ENCODE measurements at places on chromosomes 11 and 22.

GRCh38 chr11:37525336-37525735 is 927.3 kb upstream of the RAG2 start:
- DNase-seq: no peak

GRCh38 chr22:22094921-22095320 is 112.3 kb upstream of the TOP3B start:
- DNase-seq: no peak

GRCh38 chr11:16993495-16993894 is 20.7 kb downstream of the PLEKHA7 start:
- DNase-seq: no peak

DNA sequence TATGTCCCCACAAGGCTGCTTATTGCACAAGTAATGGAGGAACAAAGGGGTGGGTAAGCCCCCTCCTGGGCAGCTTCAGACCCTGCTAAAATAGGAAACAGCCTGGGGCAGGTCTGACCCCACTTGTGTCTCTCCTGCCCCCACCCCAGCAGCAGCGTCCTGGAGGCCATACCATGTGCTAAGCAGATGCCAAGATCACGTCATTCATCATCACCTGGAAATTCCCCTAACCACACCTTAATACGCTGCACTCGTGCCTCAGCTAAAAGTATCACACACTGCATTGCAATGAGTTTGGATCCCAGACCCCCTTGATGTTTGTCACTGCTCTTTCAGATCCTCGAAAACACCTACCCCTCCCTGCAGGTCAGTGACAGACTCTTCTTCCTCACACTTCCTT is 27.8 kb upstream of the GGTLC2 start:
- no peak for DNase-seq

- no peak for DNase-seq
These were observed 196.3 kb downstream of the BUD13 start for GRCh38 chr11:116576526-116576925.

DNA sequence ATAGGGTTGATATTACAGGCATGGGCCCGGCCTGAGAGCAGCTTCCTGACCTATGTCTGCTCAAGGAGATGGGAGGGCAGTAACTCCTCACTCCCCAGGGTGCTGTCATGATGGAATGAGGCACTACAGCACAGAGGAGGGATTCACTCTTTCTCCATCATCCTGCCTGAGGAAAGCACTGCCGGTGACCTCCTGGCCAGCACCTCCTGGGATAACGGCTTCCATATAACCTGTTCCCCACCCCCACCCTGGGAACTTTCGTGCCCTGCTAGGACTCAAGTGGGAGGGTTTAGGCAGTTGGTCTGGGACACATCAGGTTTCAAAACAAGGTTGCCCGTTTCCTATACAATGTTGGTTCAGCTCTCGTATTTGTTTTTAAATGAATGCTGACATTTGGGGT is 42.7 kb upstream of the MN1 start:
- DNase-seq: no peak

- no peak for DNase-seq
These were observed 3.3 kb downstream of the MAP4K2 start for GRCh38 chr11:64799623-64800302.

DNA sequence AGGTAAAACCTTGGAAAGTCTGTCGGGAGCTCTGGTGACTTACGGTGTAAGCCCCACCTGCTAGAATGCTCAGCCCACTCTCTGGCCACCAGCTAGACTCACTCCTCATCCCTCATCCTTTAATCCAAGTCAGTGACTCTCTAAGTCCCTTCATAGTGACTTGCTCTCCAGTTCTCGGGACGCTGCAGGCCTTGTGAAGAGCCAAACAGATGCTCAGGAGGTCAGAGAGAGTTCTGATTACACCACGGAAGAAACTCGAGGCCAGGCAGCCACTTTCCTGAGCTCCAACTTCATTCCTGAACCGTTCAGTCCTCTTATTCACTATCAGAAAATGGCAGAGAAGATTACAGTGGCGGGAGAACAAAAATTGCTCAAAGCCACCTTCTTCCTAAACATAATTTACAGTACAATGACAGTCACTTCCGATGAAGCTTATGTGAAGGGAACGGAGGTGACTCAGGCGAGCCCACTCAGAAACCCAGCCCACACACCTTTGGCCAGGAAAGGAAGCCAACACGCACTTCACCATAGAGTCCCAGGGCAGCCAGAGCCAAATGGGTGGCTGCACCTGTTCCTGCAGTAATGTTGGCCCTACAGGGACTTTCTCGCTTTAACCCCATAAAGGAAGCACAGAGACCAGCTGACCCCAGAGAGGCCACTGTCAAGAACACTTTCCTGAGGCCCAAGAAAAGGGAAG is 100.4 kb downstream of the GALNT18 start:
- no peak for DNase-seq

DNA sequence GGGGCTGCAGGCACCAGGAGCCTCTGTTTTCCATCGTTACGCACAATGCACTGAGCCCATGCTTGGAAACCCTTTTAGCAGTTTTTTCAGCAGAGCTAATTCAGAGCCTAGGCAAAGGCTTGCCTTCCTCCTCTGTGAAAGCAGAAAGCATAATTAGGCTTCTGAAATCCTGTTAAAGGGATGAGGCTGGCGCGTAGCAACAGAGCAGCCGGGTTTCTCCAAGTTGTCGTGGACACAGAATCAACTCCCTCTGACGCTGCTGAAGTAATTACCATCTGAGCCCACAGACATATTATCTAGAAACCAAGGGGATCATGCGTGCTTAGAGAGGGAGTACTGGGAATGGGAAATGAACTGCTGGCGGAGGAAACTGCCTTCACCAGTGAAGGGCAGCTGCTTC is 85.4 kb downstream of the MYO18B start:
- DNase-seq: no peak

DNA sequence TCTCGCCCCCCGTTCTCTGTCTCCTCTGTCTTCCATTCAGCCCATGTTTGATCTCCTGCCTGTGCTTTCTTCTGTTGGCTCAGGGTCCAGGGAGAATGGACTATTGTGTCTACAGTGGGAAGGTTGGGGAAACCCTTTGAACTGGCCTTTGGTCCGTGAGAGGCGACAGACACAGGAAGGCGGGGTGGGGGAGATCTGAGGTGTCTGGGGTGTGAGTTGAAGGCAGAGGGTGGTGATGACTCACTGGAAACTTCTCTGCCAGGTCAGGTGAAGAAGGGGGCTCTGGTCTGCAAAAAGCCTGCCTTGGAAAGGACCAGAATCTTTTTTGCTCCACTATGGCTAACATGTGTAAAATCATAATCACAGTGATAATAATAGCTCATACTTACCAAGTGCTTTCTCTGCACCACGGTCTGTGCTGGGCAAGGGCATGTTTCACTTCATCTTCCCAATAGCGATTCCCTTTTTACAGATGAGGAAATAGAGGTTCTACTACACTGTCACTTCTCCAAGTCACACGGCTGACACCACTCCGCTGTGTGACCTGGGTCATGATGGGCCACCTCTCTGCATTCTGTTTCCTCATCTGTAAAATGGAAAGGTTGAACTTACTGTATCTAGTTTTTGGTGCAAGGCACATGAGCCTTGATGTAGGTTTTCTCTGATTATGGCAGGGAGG is 99.8 kb upstream of the ALX4 start:
- DNase-seq: no peak

- no peak for DNase-seq
These were observed 107.2 kb upstream of the PLET1 start for GRCh38 chr11:112367895-112368294.

DNA sequence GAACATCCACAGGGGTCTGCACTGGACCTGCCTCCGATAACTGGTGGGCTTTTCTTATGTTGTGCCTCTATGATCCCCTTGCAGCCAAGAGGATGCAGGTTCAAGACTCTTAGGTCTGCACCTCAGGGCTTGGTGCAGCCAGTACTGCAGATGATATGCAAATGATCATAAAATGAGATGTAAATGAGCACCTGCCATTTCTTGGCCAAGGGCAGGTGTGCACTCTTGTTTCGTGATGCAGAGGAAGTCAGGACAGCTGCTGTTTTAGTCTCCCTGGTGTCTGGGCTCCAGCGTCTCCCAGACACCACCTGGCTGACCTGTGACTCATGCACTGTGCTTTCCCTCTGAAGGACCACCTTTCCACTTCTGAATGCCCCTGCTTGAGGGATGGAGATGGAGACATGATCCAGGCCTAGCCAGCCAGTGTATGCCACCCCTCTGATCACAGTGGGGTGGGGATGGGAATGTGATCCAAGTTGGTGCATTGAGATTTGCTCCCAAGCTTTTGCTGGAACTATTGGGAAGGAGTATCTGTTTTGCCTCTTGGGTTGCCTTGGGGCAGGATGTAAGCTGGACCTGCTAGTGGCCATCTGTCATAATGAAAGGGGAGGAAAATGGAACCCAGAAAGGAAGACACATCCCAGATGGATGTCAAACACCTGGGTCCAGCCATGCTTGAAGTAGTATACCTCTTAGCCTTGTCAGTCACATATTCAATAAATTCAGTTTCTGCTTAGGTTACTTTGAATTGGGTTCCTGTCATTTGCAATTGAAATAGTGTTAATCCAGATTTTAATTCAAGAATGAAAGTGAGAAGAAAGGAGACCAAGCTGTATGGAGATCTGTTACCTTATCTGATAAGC is 3.3 kb upstream of the KCNJ11 start:
- no peak for DNase-seq

GRCh38 chr11:128116447-128116846 is 470.9 kb downstream of the ETS1 start:
- DNase-seq: no peak

DNA sequence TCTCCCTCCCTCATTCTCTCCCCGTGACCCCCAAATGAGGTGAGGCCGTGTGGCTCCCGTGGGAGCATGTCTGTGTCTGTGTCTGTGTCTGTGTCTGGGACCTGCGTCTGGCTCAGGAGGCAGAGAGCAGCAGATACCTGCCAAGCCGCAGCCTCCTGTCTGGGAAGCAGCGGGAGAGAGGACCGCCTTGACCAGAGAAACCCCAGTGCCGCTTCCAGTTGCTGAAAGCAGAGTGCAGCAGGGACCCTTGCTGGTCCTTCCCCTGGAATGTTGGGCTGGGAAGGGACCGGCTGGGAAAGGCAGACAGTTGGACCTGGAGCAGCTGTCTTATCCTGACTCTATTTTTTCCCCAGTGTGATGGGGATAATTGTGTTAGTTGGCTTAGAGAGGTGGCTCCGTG is 525 bp downstream of the CSDC2 start:
- DNase-seq: no peak

GRCh38 chr11:37963440-37963839 is 1365.4 kb upstream of the RAG2 start:
- no peak for DNase-seq

GRCh38 chr11:126997196-126997595 is 3.4 kb downstream of the KIRREL3 start:
- no peak for DNase-seq

DNA sequence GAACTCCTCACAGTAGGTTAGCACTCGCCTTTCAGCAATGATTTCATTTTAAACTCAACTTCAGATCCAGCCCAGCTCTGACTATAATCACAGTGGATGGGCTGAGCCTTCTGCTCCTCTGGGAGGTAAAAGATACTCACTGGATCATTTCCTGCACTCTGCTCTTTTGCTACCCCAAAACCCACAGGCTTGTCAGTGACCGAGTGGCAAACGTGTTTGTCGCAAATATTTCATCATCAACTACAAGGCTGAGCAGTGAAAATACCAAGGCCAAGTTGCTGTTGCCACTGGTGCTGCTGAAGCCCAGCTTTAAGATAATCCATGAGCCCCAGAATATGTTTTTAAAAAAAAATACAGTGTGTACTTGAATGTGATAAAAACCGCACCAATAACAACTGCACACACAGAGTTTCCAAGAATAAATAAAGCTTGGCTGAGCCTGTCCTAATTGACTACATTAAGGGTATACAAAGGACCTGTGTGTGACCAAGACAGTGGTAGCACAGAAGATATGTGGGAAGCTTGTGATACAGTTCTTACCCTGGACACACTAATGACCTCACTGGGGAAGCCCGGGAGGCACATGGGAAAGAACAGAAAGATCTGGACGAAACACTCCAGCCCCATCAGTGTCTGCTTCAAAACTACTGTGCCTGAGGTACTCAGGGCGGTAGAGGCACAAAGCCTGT is 41.3 kb downstream of the ABTB2 start:
- no peak for DNase-seq

DNA sequence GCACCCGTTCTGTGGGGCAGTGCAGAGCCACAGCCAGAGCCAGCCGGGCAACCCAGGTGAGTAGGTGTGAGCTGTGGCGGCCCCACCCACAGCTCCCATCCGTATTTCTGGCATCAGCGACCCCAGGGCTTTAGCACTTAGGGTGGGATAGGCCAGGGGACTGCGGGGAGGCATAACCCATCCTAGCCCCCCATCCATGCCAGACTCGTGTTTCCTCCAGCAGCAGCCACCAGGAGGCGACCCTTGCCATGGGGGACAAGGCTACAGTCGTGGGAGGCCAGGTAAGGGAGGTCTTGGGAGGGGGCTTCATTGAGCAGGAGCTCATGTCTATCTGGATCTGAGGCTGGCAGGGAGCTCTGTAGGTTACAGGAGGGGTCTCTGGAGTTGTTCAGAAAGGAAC is 873 bp downstream of the OTOG start:
- no peak for DNase-seq

- DNase-seq: no peak
These were observed 23.9 kb upstream of the TCF20 start for GRCh38 chr22:42294034-42294985.

Measured in CD4-positive, alpha-beta T cell treated with Interleukin-15 for 4 hours (primary cell).